AG20443 (cell line): ENCODE measurements at places on chromosomes 7 and 10.

GRCh38 chr7:112300831-112301407, 94.4 kb downstream of the ZNF277 start:
- no peak for DNase-seq

- no peak for DNase-seq
Measured at GRCh38 chr7:8823486-8823885, 390.1 kb downstream of the NXPH1 start.

GRCh38 chr7:129741743-129742213, 130.3 kb downstream of the NRF1 start:
- DNase-seq: no peak

DNA sequence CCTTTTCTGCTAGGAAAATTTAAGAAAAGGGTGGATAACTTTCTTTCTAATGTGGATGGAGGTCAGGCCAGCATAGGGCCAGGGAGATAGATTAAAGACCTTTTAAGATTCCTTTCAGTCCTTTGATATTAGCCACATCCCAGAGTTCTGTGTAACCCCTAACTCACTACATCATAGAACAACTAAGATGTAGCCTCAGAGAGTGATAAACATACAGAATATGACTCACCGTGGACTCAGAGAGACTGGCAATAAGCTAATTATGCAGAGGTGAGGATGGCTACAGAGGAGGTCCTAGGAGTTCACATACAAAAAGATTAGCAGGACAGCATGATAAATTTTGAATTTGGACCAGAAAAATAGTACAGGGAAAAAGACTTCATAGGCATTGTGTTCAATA, 141.0 kb downstream of the AOAH start:
- no peak for DNase-seq

DNA sequence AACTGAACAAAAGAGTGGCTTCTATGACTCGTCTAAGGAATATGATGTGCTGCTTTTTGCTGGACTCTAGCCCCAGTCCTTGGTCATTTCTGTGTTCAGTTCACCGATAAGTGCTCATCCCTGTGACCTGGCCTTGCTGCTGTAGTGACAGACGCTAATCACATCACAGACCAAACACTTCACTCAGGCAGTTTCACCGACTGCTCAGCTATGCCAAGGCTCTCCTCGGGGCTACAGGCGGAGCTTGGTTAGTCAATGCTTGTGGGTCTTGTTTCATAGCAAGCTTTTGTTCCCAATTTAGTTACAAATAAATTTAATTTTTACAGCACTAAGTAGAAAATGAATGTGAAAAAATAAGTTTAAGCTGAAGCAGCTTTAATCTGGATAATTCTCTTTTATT, 190.8 kb upstream of the PRKCQ start:
- peak; percentile 46 for DNase-seq

- DNase-seq: no peak
Measured at GRCh38 chr10:11448190-11448544, 163.3 kb downstream of the USP6NL start.

DNA sequence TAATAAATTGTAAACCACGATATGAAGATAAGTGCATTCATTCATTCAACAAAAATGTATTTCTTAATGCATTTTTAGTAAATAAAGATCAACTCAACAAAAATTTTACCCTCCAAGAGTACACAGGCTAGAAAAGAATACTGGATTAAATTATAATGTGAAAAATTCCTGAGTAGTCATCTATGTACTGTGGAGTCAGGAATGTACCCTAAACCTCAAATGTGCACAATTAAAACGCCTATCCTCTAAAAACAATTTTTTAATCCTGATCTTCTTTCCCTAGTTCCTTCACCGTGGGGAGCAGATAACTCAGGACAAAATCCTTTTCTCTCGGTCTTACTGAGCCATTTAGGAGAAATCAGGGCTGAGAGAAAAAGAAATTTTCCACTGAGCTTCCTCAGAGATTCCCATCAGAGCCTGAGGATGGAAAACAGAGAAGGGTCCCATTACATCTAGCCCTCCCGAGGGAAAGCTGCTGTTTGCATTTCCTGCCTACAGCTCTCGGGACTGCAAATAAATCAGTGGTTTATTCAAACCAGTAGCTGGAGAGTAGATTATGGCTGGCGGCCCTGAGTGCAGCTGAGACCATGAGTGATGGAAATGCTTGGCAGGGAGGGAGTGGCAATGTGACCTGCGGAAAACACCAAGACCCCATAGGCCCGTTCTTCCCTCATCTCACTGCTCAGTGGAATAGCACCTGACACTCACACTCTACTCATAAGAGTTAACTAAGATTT, 7.4 kb downstream of the TAS2R40 start:
- no peak for DNase-seq

DNA sequence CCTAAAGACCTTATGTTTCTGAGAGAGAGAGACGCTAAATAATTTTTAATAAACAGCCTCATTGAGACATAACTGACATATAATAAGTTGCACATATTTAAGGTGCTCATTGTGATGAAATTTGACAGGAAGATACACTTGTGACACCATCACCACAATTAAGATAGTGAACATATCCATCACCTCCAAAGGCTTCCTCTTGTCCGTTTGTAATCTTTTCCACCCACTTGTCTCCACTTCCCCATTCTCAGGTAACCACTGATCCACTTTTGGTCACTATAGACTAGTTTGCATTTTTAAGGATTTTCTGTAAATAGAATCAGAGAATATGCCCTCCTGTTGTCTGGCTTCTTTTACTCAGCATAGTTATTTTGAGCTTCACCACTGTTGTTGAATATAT, 195.1 kb upstream of the WDR11 start:
- no peak for DNase-seq

- DNase-seq: no peak
Measured at GRCh38 chr10:98472196-98472595, 25.5 kb upstream of the HPS1 start.

DNA sequence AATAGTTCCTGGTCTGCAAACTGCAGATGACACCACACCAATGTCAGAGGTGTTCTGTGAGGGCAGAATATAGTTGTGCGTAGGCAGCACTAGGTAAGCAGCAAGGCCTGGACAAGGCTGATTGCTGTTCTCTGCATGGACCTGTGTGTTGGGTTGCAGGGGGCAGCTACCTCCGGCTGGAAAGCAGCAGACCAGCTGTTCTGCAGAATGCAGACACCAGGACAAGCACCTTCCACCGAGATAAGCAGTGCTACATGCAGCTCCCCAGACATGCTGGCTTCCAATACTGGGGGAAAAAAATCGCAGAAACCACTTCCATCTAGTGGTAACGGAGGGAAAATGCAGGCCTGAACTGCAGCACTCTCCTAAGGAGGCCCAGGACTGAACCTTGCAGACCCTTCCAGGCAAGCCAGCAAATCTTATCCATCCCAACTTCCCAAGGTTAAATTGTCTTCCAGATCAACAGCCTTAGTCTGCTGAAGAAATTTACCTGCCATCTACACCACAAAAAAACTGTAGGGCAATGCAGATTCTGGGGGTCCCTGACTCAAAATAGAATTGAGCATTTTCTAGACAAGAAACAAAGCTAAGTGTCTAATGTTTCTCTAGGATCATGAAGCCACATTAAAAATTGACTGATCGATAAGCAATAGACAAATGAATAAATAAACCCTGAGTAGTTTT, 50.5 kb upstream of the COBL start:
- peak; percentile 76 for DNase-seq

GRCh38 chr10:34838366-34838900, 23.3 kb upstream of the PARD3 start:
- no peak for DNase-seq

- DNase-seq: no peak
Measured at GRCh38 chr7:71566991-71567390, 435.0 kb downstream of the GALNT17 start.

DNA sequence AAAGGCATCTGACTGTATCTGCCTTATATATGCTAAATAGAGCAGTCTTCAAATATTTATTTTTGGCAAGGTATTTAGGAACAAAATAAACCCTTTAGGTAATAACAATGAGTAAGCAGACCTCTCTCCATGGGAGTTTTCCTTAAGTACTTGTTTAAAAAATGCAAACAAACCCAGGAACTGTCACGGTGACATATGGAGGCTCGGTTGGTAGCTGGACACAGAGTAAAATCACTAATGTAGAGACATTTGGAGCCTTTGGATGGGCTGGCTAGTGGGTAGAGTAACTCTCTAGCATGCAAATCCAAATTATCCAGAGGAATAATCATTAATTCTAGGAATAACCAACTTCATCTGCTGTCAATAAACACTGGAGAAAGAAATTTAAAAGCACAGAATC, 71.6 kb upstream of the LAMB4 start:
- DNase-seq: no peak

DNA sequence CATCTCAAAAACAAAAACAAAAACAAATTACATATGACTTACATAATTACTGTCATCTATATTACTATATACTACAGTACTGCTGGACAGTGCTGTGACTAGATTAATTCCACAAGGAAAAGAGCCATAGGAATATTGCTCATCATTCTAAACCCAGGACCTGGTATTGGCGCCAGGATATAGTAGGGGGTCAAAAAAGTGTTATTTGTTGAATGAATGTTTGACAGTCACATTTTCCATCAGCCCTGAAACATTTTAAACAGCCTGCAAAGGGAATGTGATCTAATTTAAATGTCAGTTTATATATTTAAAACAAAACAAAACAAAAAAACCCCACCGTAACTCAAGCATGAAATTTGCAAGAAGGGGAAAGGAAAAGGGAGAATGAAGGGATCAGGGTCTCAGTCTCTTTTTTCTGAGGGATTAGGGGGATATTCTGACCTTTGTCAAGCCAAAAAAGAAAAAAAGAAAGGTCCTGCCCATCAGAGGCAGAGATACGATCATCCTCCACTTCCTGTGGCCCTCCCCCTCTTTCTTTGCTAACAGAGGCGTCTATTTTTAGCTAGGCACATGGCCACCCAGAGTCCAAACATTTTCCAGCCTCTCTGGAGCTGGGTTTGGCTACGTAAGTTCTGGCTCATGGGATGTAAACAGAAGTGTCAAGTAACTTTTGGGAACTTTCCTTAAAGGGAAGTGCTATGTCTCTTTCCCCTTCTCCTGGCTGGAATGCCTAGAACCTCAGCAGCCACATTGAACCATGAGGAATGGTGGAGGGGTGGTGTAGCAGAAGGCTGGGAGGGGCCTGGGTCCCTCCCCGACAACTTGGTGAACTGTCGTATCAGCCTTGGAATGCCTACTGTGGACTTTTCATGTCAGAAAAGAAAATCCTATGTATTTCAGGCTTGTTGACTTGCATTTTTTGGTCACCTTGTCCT, 44.6 kb upstream of the DLG5 start:
- DNase-seq: peak; percentile 89

DNA sequence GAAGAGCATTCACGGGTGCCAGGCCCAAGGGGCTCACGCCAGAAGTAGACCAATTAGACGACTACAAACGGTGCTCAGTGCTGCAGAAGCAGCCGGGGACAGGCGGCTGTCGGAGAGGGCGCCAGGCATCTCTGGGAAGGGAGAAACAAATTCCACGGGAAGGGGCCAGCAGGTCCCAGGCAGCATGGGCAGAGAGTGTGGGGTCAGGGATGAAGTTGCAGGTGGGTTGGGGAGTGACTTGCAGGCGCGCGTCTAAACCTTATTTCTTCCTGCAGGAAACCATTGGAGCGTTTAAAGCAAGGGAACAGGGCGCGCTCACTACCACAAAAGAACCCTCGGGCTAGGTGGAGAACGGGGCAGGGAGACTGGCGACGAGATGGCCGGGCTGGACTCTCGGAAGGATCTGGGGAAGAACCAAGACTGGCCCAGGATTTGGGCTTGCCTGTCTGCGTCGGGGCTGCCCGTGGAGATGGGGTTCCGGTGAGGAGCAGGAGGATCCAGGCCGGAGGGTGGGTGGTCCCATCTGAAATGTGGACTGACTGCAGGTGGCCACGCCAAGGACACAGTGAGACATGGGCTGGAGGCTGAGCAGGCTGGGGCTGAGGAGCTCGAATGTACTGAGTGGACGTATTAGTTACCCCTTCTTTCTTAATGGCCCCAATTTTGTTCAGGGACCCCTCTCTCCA, 116.3 kb upstream of the DIP2C start:
- no peak for DNase-seq

DNA sequence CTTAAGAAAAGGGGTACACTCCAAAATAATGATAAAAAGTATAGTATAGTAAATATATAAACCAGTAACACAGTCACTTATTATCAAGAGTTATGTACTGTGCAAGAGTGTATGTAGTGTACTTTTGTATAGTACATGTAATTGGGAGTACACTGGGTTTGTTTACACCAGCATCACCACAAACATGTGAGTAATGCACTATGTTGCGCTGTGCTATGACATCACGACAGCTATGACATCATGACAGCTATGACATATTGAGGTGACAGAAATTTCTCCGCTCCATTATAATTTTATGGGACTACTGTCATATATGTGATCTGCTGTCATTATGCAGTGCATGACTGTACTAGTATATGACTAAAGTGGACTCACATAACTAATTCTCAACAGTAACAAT, 84.6 kb downstream of the KMT2C start:
- DNase-seq: no peak

- peak; percentile 14 for DNase-seq
Measured at GRCh38 chr7:90625562-90625961, 29.4 kb downstream of the CDK14 start.

GRCh38 chr7:92056286-92056685, 78.0 kb downstream of the CYP51A1 start:
- DNase-seq: no peak

GRCh38 chr10:111117528-111118277, 40.9 kb downstream of the ADRA2A start:
- DNase-seq: no peak

DNA sequence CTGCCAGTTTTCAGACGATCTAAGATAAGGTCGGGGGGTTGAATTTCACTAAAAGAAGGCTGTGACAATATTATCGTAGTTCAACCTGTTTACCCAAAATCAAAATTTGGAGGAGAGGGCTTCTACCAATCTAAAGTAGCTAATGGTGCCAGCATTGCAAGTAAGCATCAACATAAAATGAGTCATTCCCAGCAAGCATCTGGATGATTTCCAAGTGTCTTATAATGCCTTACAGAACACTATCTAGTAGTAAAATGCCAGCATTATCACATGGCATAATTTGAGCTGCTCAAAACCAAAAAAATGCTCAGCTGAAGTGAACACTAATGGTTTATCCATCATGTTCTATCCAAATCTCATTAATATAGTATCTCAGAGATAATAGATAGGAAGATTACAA, 1193.9 kb downstream of the DNAJB9 start:
- DNase-seq: no peak

GRCh38 chr10:46020344-46020657, 10.1 kb downstream of the NCOA4 start:
- DNase-seq: no peak

GRCh38 chr10:124279298-124279697, 139.4 kb downstream of the OAT start:
- no peak for DNase-seq

- peak; percentile 56 for DNase-seq
Measured at GRCh38 chr10:74189999-74190421, 39.0 kb downstream of the ADK start.

- no peak for DNase-seq
Measured at GRCh38 chr10:24645784-24646183, 77.9 kb downstream of the ARHGAP21 start.

DNA sequence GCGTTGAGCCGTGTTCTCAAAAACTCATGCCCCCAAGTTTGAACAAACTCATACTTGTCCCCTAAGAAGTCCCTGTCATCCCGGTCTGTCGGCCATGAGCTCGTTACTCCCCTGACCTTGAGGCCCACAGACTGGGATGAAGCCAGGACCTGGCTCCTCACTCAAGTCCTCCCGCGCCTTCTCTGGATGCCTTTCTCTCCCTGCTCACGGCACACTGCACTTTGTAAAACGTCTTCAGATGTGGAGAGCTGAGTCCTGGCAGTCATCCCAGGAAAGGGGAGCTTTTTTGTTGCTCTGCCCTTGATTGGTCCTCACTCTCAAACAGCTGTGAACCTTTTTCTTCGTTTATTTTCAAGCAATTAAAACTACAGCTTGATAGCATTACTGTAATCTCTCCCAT, 110.8 kb downstream of the JAZF1 start:
- peak; percentile 70 for DNase-seq
